ENCODE measurements at places on chromosomes 13 and 19.

- no peak for DNase-seq
Measured at GRCh38 chr19:53157626-53158025, 1.2 kb downstream of the ZNF347 start.

DNA sequence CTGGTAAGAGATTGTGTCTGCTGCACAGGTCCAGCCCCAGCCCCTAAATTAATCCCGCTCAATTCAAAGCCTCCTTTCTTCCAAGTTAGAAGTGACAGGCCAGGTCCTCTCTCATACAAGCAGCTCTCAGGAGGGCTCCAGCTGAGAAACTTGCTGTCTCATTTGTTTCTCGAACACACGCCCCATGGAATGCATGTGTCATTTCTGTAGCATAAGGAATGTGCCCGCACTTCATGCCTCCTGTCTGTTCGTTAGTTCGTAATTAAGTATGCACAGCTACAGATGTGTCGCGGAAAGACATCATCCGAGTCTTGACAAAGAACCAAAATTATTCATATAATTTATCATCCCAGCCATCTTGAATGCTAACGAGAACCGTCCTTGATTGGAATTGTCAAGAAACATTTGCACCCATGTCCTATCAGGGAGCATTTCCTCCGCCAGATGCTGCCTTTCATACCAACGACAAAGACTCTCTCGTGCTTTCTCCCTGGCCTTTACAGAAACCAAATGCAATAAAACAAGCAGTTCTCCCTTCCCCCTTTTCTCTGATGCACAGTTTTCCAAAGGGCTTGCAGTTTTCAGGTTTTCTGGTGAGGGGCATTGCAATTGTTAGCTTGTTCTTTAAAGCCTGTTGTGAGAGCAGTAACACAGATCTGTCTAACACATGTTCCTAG, 133.5 kb downstream of the UQCRFS1 start:
- no peak for DNase-seq

DNA sequence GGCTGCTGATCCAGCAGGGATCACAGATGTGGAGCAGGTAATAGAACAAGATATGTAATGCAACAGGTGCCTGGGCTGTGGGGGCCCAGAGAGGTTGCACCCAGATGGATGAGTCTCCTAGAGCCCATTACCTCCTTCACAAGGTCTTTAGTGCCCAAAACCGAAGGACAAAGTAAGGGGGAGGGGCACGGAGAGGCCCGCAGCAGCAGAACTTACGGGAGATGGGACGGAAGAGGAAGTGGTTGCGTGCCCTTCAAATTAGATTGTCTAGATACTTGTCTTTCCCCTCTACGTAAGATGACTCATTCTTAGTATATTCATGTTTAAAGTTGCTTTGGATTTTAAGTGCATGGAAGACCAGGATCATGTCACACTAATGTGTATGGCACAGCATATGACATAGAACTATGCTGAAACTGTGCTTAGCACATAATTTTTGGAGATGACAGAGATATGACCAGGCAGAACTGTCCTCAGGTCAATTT, 5.7 kb upstream of the MRPS31 start:
- DNase-seq = peak; percentile 80

DNA sequence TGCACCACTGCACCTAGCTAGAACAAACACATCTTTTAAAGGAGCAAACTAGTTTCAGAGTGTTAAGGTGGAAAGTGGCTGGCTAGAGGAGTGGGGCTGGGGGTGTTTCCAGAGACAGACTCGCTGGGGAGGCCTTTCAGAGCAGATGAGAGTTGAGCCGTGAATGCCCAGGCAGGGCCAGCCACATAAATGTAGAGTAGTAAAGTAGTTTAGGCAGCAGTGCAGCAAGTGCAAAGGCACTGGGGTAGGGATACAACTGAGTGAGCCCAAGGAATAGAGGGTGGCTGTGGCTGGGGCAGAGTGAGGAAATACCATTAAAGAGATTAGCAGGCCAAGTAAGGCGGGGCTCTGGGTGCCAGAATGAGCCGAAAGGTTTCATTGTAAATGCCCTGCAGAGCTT, 72.0 kb downstream of the ALOX5AP start:
- no peak for DNase-seq

DNA sequence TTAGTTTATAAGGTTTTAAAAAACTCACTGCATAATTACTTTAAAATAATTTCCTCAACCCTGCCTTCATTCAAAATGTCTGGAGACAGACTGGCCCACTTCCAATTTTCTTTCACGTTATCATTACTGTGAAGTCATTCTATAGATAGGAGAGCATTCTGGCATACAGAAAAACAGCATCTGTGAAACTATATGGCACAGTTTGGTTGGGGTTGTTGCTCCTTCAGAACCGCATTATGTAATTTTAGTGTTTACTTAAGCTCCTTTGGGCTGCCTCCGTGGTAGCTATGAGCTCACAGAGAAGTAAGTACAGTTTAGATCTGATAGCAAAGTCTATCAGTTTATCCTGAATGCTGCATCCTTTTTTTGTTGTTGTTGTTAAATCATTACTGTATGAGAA, 104.3 kb downstream of the KCNRG start:
- no peak for DNase-seq

GRCh38 chr19:41443813-41444455, 978 bp downstream of the ERICH4 start:
- no peak for DNase-seq

DNA sequence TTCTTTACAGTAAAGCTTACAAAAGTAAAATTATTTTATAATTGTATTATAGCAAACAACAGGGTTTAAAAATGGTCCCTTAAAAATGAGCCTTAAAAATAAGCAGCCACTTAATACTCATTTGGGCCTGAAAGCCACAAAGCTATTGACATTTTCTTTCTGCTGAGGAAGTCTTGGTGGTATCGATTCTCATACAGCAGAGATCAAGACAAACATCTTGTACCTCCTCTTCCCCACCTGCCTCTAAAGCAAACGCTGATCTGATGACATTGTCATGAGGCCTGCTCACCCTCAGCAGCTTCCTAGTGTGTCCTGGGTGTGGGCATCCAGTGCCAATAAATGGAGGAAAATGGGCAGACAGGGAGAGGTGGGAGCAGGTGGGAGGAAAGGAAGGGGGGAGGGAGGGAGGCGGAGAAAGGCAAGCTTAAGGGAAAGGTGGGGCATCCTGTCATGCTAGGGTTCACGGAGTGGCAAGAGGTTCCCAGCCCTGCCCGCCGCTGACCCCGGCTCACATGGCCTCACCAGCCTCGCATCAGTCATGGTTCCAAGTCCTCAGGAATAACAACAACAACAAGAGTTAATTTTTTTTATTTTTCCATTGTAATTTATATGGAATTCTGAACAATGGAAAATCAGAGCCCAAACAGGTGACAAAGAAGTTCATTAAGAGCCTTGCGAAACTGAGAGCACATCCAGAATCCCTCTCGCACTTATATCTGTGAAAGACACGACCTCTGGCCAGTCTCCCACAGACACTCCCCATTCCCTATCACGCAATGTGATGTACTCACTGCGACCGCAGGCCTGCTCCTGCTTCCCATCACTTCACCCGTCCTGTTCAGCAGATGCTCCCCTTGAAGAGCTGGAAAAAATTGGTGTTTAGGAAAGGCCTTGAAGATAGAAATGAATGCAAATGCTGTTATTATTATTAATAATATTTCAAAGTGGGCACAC, 15.1 kb upstream of the ATP11A start:
- no peak for DNase-seq

GRCh38 chr13:48733739-48734335, 80.1 kb downstream of the CYSLTR2 start:
- DNase-seq = no peak

GRCh38 chr13:46526100-46526735, 26.8 kb upstream of the LRCH1 start:
- no peak for DNase-seq

DNA sequence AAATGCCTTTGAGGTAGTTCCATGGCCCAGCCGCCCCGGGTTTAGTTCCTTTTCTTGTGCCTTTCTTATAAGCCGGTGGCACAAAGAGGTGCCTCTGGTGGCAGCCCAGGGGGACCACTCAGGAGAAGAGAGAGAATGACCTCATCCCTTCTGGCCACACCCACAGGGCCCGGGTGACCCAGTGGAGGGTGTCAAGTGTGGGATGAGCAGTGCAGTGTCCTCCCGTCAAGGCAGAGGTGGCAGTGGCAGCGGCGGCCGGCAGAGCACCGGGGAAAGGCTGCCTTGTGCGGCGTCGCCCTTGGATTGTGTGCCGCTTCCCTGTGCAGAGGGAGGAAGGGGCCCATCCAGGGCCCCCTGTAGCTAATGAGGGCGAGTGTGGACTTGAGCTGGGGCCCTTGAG, 47.9 kb downstream of the KDM4B start:
- no peak for DNase-seq

GRCh38 chr13:39499604-39500003, 103.4 kb downstream of the LHFPL6 start:
- DNase-seq = no peak

DNA sequence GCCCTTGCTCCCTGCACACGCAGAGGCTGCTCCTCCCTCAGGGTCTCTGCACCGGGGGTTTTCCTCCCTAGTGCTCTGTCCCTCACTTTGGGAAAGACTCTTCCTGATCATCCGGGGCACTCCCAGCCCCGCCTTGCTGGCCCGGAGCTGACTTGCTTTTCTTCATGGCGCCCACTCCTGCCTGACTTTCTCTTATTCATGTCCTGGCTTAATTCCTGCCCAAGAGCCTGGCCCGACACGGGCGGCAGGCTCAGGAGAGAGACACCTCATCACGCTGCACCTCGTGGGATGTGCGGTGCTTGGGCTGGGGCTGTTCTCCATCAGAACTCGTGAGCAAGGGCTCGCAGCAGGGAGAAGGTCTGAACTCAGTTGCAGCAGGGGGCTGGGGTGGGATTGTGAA, 11.8 kb upstream of the PLA2G4C start:
- no peak for DNase-seq

- no peak for DNase-seq
Measured at GRCh38 chr13:37023871-37024270, 23.3 kb downstream of the EXOSC8 start.

- no peak for DNase-seq
Measured at GRCh38 chr19:11658970-11659369, 61.7 kb downstream of the ZNF627 start.

DNA sequence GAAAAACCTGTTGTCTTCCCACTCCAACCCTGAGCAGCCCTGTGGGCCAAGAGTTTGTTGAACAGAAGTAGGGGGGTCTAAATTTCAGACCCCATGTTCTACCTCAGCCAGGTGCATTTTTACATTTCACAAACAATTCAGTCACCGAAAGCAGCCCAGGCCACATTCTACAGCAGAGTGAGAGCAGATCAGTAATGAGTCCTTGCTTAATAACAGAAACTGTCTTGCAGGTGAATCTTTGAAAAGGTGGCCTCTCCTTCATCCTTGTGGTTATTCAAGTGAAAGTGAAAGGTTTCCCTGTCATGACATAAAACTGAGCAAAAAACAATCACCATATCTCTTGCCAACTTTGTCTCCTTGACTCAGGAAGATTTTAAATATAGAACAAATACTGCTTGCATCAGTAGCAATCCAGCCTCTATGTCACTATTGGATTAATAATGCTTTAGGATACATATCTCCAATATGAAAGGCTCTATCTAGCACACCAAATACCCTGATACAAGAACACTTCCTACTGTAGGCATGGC, 670.2 kb downstream of the DIAPH3 start:
- DNase-seq = no peak

GRCh38 chr19:51365965-51366388, at the start of gene ETFB:
ETFB (minus strand) TSS chr19:51366388; CDS start chr19:51366326, 62 bp downstream.
- DNase-seq = no peak

Data from central memory CD4-positive, alpha-beta T cell (primary cell).